ENCODE measurements at places on chromosomes 12 and 14.

DNA sequence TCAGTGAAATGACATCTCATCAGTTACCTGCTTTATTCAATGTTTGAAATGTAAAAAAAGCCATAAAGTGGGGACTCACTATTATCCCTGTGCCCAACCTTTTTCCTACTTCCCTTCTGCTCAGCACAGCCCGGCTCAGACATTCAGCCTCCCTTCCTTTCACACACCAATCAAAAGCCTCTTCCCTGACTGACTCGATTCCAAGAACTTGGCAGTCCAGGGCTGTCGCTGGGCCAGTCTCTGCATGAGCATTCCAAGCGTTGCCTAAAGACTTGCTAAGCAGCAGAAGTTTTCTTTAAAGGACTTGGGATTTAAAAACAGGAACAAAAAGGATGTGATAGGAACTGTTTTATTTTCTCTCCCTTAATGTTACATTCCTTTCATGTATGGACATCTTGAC, 22.7 kb downstream of the ITPR2 start:
- DNase-seq = no peak

- DNase-seq = no peak
Observed at GRCh38 chr12:128727461-128727860, 96.3 kb downstream of the SLC15A4 start.

GRCh38 chr14:74984236-74985027, 18.3 kb upstream of the EIF2B2 start:
- DNase-seq = no peak

- no peak for DNase-seq
Observed at GRCh38 chr12:130878193-130879185, 6.6 kb downstream of the RAN start.

DNA sequence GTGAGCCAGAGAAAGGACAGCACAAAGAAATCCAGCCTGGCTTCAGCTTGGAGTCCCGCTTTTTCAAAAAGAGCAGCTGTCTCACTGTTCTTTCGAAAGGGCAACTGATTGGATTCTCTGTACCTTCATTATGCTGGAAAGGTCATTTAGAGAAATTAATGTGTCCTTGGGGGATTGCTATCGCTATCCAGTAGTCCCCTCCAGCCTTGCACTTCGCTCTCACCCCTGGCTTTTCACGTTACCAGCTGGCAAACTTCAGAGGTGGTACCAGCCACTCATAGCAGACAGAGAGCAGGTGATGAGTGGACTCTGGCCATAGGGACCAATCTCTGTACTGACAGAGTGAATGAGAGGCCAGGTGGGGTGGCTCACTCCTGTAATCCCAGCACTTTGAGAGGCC, 11.8 kb upstream of the NUAK1 start:
- no peak for DNase-seq

Measured in esophagus squamous epithelium (tissue), 5 donors.